Left ventricle myocardium superior (tissue), 1 donor: ENCODE measurements at places on chromosomes 6 and 20.

- DNase-seq, result no peak
Observed at GRCh38 chr6:24344976-24345375, 12.9 kb downstream of the DCDC2 start.

DNA sequence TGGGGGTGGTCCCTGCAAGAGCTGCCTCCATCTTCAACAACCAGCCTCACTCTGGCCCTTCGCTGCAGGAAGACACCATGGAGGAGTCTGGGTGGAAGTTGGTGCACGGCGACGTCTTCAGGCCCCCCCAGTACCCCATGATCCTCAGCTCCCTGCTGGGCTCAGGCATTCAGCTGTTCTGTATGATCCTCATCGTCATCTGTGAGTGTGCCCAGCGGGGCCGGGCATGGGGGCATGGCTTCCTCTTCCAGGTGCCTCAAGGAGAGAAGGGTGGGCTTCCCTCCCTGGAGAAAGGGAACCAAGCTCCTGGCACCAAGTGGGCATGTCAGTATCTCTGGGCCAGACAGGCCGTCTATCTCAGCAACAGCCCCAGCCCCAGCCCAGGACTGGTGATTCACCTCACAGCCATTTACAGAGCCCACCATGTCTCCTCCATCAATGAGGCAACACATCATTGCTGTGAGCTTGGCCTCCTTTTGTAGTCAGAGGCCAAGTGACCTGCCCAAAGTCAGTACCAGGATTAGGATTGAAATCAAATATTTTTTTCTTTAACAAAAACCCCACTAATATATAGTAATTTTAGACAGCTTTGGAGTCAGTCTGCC, 40.2 kb downstream of the TM9SF4 start:
- no peak for DNase-seq

- no peak for DNase-seq
Observed at GRCh38 chr20:2747676-2748235, 52.7 kb downstream of the CPXM1 start.

GRCh38 chr6:12974551-12974950, 258.0 kb downstream of the PHACTR1 start:
- DNase-seq, result no peak

- no peak for DNase-seq
Observed at GRCh38 chr6:1226277-1227099, 85.4 kb upstream of the FOXQ1 start.

DNA sequence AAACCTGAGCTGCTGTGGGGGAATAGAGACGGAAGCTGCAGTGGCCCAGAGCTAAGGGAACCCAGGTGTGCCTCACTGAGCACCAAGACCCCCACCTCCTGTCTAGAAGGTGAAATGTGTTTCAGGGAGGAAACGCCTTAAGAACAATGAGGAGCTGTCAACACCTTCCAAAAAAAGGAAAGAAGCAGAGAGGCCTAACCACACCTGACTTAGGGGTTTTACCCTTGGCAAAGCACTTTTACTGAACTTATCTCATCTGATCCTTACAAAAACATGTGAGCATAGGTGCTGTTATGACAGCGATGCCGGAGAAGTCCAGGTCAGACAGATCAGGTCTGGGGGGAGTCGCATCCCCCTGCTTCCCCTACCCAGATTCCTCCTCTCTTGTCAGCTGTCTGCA, 16.1 kb upstream of the CDKN1A start:
- DNase-seq, result no peak

DNA sequence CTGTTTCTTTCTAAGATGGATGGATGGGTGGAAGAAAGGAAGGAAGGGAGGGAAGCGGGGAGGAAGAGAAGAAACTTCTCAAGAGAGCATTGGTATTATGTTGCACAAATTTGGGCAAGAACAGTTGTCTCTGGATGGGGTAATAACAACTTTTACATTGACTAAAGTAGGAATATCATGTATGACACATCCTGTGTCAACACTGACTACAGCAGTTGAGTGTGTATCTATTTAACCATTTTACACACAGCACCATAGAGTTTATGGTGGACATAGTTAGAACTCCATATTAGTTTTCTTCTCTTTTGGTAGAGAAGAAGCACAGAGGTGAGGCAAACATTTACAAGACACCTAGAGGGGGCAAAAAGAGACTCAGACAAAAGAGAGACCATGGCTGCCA, 44.2 kb upstream of the RNF146 start:
- DNase-seq, result no peak

DNA sequence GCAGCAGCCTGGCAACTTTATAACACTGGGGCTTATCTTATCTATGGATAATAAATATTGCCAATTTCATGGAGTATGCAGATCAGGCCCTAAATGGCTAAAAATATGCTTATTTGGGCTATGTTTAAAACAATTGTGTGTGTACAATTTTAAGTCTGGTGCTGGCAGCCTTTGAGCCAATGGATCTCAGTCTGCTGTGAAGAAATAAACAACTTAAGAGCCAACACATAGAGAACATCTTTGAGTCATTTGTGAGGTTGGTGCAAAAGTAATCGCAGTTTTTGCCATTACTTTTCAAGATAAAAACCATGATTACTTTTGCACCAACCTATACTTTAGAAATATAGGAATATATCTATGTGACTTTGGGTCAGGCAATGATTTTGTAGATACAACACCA, 129.1 kb upstream of the CARMIL1 start:
- no peak for DNase-seq

DNA sequence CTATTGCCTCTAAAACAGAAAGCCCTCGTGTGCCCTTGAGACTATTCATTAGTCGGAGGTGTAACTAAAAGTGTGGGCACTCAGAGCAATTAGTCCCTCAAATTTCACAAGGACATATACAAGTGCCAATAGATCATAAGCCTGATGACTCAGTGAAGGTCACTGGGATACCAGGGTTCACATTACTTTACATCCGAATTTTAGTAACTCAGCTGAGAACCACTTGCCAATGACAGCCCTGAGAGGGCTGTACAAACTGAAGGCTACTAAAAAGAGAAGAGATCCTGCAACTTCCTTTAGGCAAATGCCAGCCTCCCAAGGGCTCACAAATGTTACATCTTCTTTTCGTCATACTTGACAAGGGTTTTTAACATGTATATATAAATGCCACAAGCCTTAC, 369.6 kb downstream of the TENT5A start:
- DNase-seq, result no peak

- DNase-seq, result no peak
Observed at GRCh38 chr20:23002276-23002675, 32.8 kb upstream of the SSTR4 start.

GRCh38 chr6:26224940-26225847, 138.0 kb downstream of the HFE start:
- peak; percentile 37 for DNase-seq

GRCh38 chr6:37225350-37226169, 32.0 kb upstream of the TBC1D22B start:
- no peak for DNase-seq

- no peak for DNase-seq
Observed at GRCh38 chr6:135170238-135170637, 10.9 kb upstream of the MYB start.

- DNase-seq, result no peak
Observed at GRCh38 chr20:32364554-32365208, 6.5 kb downstream of the ASXL1 start.

DNA sequence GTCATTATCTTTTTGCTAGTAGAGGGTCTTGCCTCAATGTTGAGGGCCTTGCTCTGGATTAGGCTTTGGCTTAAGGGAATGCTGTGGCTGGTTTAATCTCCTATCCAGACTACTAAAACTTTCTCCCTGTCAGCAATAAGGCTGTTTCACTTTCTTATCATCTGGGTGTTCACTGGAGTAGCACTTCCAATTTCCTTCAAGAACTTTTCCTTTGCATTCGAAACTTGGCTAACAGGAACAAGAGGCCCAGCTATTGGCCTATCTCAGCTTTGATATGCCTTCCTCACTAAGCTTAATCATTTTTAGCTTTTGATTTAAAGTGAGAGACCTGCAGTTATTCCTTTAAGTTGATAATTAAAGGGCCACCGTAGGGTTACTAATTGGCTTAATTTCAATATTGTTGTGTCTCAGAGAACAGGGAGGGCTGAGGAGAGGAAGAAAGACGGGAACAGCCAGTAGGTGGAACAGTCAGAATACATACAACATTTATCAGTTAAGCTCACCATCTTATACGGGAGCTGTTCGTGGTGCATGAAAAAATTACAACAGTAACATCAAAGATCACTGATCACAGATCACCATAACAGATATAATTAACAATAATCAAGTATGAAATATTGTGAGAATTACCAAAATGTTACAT, 186.7 kb downstream of the PTPRK start:
- DNase-seq, result no peak
